ENCODE measurements at places on chromosomes 7 and 10. TPM values are rescaled to one million over a fixed set of nuclear protein-coding genes. Genes with fewer than 3 reads are reported as not detected.

- DNase-seq, result no peak
Measured at GRCh38 chr10:133372507-133372906, 647 bp downstream of the ECHS1 start.

GRCh38 chr7:55570939-55571338, 1.4 kb downstream of the VOPP1 start:
- DNase-seq, result no peak

- peak; percentile 86 for DNase-seq
Measured at GRCh38 chr10:43396061-43396927, 12.7 kb downstream of the HNRNPF start.

DNA sequence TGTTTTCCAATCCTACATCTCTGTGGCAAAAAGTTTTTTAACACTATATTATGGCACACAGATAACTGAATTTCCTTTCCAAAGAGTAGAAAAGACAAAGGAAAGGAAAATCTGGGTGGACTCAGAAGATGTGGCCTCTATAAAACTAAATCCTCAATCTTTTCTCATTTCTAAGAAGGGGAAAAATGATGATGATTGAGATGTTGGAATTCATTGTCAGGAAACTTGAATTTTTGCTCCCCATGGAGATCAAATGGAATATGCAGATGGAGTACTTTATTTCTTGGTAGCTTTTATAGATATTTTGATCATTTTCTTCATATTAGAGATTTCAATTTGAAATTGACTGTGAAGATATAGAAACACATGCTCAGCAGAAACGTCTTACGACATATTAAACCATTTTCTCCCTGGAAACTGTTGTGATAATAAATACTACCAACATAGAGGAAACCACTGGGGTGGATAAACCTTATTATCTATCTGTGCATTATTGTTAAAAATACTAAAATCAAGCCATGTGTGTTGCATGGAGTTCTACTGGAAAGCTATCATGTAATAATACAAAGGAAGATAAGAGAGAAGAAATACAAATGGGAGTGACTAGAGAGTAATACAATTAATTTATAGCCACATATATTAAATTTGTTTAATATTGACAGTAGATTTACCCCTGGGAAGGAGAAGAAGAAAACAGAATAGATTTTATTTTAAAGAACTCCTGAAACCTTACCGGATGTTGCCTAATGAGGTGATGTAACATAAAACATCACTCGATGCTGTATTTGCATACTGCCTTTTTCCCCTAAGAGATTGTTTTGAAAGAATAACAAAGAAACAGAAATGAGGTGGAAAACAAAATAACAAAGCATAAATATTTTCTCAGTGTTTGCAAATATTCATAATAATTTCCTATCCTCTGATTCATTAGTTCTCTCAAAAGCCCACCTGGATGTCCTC, 931.2 kb upstream of the C7orf33 start:
- DNase-seq, result no peak

GRCh38 chr10:122707535-122707934, 7.9 kb upstream of the C10orf120 start:
- no peak for DNase-seq

NODAL gene
- total RNA-seq, result not detected

PDZD7 gene
- 0.19 TPM for total RNA-seq

Measured in heart right ventricle (tissue), 16 donors.